Activated CD4-positive, alpha-beta T cell treated with anti-CD3 and anti-CD28 coated beads, Interleukin-2, amount 10 ng/mL, durations not matched to agents 7 days and 5 days (primary cell): ENCODE measurements at places on chromosomes 5 and 9. TPM values are rescaled to one million over a fixed set of nuclear protein-coding genes. Genes with fewer than 3 reads are reported as not detected.

DNA sequence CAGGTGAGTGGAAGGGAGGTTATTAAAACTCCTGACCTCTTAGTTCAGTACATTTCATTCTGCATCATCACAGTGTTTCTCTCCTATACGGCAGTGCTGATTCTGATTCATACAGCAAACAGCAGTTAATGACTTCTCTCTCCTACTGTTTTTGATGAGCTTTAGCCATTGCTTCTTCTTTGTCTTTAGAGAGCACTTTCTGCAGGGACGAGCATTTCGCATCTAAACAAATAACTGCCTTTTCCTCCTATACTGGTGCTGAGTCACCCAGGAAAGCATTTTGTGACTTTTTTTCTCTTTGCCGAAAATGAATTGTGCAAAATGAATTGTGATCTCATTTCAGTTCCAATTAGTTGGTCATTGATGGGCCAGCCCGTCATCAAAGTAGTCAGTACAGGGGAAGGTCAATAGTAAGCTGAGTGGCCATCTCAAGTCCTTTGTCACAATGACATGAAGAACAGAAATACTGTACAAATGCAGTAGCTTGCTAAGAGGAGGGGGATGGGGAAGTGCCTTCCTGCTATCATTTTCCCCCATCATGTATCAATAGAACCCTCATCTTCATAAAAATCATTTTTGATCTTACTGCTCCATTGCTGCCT is 98.5 kb downstream of the INSYN2B start:
- no peaks in the 10 kb centered on the region for H3K4me1 ChIP-seq
- H3K27me3 ChIP-seq: no peaks in the 10 kb centered on the region
- H3K27ac ChIP-seq: no peak overlapping the region

GRCh38 chr9:81022177-81022576 is 667.2 kb downstream of the TLE1 start:
- H3K4me3 ChIP-seq: no peak overlapping the region
- no peak overlapping the region for H3K27ac ChIP-seq
- H3K27me3 ChIP-seq: no peaks in the 10 kb centered on the region
- H3K36me3 ChIP-seq: no peaks in the 10 kb centered on the region
- no peak for DNase-seq

- no peak for DNase-seq
- H3K27ac ChIP-seq: no peak overlapping the region
- H3K4me1 ChIP-seq: peaks cover 3% of the 10 kb centered on the region
- no peak overlapping the region for H3K4me3 ChIP-seq
- H3K27me3 ChIP-seq: no peaks in the 10 kb centered on the region
These were observed 63.8 kb downstream of the LRRC70 start for GRCh38 chr5:62642468-62642867.

DNA sequence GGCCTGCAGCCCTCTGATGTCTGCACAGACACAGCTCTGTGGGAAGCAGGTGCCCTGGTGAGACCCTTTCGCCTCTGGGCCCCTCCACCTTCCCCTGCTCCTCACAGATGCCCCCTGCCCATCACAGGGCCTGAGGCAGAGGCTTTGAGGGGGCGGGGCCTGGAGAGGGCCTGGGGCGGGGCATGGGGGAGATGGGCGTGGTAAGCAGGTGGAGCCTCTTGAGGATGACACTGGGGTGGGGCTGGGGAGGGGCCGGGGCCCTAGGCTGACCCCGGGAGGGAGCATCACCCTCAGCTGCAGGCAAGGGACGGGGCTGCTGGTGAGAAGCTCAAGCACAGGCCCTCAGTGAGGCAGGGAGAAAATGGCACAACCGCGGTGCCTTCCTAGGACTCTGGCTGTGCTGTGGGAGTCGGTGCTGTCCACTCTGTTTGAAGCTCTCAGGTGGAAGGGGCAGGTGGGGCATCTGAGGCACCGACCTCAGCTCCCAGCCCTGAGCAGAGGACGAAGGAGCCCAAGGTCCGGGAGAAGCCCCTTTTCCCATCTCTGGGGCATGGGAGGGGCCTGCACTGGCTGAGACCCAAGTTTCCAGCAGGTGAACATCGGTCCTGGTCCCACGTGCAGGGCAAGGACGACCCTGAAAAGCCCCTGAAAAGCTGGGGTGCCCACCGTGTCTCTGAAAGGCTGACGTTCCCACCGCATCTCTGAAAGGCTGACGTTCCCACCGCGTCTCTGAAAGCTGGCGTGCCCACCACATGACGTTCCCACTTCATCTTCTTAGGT is 17.5 kb upstream of the SLC9A3 start:
- H3K27me3 ChIP-seq: no peaks in the 10 kb centered on the region
- DNase-seq: no peak
- no peak overlapping the region for H3K27ac ChIP-seq

Gene STK32A
- total RNA-seq: not detected

Gene EQTN
- total RNA-seq: not detected

Gene GAS1
- 0.54 TPM for total RNA-seq
